ENCODE measurements at places on chromosomes 12 and 14.

DNA sequence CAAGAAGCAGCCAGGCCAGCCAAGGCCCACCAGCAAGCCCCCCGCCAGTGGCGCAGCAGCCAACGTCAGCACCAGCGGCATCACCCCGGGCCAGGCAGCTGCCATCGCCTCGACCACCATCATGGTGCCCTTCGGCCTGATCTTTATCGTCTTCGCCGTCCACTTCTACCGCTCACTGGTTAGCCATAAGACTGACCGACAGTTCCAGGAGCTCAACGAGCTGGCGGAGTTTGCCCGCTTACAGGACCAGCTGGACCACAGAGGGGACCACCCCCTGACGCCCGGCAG is 15.0 kb downstream of the ORAI1 start:
- no peak for DNase-seq

- no peak for DNase-seq
Observed at GRCh38 chr12:643475-644302, 19.6 kb downstream of the NINJ2 start.

- no peak for DNase-seq
Observed at GRCh38 chr14:99270458-99271220, 1.4 kb downstream of the BCL11B start.

DNA sequence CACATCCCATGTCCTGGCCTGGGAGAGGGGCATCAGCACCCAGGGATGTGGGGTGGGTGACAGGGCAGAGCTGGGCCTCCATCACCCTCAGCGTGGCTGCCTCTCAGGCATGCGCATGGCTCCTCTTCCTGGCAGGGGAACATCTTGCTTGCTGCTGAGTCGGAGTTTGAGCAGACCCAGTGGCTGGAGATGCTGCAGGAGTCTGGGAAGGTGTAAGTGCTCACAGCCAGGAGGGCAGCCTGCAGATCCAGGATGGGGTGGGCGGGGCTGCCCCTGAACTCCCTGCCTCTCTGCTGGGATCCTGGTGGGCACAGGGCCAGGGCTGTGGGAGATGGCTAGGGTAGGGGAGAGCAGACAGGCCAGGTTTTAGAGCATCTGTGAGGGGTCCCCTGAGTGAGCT is 16.2 kb downstream of the PLEKHD1 start:
- no peak for DNase-seq

GRCh38 chr12:7019043-7019569 is 830 bp upstream of the LPCAT3 start:
- DNase-seq = no peak

- peak; percentile 70 for DNase-seq
Observed at GRCh38 chr12:32390572-32391219, 8.7 kb upstream of the FGD4 start.

- no peak for DNase-seq
Observed at GRCh38 chr12:7859552-7859951, 13.2 kb downstream of the SLC2A14 start.

DNA sequence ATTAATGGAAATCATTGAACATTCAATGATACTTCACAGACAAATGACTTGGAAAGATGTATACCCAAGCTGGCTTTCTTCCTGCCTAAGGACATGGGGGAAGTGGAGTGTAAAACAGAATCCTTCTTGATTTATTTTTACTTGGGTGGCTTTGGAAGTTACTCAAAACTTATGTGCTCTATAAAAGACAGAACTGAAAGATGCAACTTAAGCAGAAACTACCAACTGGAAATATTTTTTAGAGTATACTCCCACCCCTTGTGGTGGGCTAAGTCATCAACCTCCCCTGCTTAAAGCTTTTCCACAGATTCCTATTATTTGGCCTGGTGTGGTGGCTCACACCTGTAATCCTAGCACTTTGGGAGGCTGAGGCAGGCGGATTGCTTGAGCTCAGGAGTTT is 126.0 kb upstream of the ATP2B1 start:
- DNase-seq = no peak

DNA sequence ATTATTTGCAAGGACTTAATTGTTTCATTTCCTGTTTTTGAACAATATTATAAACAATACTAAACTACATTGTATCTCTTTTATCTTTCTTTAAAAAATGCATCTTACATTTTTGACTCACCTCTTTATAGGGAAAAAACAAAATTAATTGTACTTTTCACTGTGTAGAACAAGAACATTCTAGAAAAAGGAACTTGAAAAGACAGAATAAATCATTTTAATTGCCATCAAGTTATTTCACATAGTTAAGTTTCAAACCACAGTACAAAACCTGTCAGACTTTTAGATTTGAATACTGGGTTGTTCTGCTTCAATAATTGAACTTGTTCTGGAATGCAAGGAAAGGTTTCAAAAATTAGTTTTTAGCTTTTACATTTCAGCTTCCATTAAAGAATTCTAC is 50.0 kb downstream of the SLC38A6 start:
- DNase-seq = no peak

DNA sequence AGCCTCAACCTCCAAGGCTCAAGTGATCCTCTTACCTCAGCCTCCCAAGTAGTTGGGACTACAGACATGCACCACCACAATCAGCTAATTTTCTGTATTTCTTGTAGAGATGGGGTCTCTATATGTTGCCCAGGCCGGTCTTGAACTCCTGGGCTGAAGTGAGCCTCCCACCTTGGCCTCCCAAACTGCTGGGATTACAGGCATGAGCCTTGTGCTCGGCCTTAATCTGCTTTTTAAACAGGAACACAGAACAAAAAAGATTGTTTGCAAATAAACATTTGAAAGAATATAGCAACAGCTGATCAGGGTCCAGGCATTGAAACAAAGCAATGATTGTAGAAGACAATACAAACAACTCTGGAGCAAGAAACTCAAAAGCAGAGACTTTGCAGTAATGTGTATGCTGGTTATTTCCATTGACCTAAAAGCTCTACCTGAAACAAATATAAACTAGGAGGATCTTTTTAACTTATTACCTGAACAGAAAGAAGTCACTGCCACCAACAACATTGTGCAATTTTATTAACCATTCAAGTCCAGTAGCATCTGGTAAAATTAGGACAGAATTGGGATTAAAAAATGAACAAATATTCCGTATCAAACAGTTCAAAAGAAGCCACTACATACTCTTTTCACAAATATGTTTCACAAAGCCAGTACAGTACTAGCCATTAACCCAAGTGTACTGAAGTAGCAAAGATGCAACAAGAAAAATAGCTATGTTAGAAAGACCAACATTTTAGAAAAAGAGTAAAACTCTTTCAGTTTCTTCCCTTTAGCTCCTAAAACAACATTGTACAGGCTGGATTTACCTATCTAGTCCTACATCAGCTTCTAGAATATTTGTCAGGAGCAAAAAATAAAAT is 14.2 kb downstream of the AMN1 start:
- no peak for DNase-seq

- no peak for DNase-seq
Observed at GRCh38 chr12:105569886-105570285, 239.4 kb downstream of the C12orf75 start.

GRCh38 chr14:68856572-68856971 is 63.7 kb upstream of the ZFP36L1 start:
- DNase-seq = no peak

DNA sequence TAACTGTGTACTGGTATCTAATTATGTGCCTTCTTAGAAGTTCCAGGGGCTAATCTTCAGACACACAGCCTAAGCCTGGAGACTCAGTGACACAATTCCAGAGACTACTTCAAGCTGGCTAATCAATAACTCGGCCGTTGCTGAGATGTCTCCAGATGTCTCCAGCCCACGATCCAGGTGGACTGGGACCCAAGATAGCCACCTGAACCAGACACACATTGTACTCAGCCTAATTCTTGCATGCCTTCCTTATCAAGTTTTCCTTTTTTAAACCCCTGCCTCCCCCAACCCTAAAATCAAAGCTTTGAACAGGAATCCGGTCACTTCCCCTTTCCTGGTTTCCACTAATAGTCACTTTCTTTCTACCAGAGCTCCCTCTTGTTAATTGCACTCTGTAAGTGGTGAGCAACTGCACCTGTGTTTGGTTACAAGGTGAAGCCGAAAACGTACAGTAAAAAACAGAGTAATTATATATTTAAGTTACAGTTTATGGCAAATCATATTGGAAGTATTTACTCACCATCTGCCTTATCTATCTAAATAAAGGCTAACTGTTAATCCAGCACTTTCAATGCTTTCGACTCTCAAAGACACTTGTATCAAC is 39.8 kb upstream of the PTGDR start:
- DNase-seq = no peak

GRCh38 chr14:51139121-51139681 is 44.3 kb upstream of the TRIM9 start:
- DNase-seq = peak; percentile 12

- no peak for DNase-seq
Observed at GRCh38 chr14:90566481-90566880, 169.7 kb downstream of the CALM1 start.

DNA sequence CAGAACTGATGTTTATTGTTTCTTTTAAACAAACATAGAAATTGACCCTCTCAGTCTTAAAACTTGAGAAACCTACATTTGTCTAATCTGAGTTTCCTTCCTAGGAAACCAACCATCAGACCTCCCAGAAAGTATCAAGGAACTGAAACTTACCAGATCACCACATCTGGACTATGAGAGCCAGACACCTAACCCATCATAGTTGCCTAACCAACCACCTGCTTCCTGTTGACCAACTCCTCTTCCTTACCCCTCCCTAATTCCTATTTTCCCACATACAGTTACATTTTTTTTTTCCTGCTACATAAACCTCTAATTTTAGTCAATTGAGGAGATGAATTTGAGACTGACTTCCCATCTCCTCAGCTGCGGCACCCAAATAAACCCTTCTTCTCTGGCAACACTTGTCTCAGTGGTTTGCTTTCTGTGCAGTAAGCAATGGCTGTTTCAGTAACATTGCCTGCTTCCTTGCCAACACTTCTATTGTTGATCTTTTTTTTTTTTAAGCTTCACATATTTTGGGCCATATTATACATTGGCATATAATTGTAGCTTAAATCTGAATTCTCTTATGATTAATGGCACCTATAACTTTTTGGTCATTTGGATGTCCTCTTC is 34.3 kb downstream of the KLRD1 start:
- DNase-seq = no peak

DNA sequence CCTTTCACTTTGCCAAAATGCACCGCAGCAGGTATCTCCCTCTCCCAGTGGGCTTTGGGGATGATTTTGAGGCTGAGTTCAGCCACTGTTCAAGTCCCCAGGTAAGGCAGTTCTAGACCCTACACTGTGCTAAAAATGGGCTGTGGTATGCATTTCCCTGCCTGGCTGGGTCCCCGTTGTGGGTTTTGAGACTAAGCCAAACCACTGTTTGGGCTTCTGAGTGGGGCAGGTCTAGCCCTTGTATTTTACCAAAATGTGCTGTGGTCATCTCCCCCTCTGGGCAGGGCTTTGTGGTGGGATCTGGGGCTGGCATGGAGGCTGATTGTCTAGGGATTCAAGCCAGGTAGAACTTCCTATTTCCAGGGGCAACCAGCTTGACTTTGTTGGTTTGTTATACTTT is 13.6 kb upstream of the OR4Q3 start:
- DNase-seq = no peak

GRCh38 chr12:113515082-113515856 is 43.6 kb upstream of the LHX5 start:
- DNase-seq = no peak

GRCh38 chr12:117032593-117033381 is 66.4 kb downstream of the TESC start:
- DNase-seq = no peak

DNA sequence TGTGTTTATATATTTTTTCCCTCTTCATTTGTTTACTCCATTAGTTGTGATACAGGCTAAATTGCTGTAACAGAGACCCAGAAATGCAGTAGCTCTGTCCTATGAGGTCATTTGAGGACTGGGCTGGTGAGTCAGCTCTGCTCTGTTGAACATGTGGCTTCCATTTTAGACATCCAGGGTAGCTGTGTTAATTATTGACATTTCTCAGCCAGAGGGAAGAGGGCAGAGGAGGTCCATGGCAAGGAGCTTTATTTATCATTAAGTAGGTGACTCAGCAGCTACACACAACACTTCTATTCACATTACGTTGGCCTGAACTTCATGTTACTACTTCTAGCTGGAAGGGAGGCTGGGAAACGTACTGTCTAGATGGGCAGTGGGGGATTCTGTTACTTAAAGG is 85.4 kb downstream of the PTCSC3 start:
- DNase-seq = peak; percentile 93

DNA sequence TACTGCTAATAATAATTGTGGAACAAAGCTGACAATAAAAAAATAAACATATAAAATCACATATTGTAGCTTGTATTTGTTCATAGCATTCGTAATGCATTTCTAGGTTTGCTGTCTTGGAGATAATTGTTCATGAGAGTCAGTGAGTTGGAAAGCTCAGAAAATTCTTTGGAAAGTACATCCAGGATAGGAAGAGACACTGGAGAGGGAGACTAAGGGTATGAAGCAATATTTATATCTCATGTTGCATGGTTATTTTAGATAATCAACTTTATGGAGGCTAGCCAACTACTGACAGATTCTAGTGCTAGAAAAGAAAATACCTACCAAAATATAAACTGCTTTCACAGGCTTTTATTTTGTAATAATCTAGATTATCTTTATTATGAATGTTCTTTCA is 1095.2 kb downstream of the FSCB start:
- no peak for DNase-seq

GRCh38 chr14:99968941-99969340 is 96.3 kb upstream of the EVL start:
- DNase-seq = no peak

DNA sequence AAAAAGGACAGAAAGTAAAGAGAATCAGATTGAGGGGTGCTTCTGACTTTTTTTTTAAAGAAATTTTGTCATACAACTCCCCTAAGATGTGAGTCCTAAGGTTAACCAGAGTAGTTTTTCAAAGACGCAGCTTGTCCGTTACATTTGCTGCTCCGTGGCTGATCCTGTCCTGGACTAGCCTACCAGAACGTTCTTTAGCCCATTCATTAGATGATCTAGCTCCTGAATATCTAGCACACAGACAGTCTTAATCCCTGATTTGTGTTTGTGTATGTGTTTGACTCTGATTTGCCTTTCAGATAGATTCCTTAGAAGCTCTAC is 60.3 kb downstream of the SAMD4A start:
- DNase-seq = no peak

- peak; percentile 20 for DNase-seq
Observed at GRCh38 chr14:91911474-91912032, 35.9 kb downstream of the FBLN5 start.

DNA sequence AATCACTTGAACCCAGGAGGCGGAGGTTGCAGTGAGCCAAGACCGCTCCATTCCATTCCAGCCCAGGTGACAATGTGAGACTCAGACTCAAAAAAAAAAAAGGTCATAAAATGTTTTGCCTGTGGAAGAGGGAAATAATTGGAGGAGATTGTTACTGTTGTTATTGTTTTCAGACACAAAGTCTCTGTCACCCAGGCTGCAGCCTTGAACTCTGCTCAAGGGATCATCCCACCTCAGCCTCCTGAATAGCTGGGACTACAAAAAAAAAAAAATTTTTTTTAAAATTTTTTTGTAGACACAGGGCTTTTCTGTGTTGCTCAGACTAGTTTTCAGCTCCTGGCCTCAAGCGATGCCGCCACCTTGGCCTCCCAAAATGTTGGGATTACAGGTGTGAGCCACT is 33.9 kb downstream of the ARID2 start:
- DNase-seq = no peak
